Activated CD4-positive, alpha-beta memory T cell treated with anti-CD3 and anti-CD28 coated beads, Interleukin-2, amount 10 ng/mL, durations not matched to agents 7 days and 5 days (primary cell): ENCODE measurements at places on chromosomes 12 and 14.

- DNase-seq: no peak
Measured at GRCh38 chr14:32453857-32454810, 125.0 kb downstream of the AKAP6 start.

- DNase-seq: no peak
Measured at GRCh38 chr12:68805592-68806120, 2.3 kb upstream of the MDM2 start.

- DNase-seq: no peak
Measured at GRCh38 chr12:22480016-22480415, 64.3 kb downstream of the C2CD5 start.

GRCh38 chr14:73168274-73168673, 32.0 kb downstream of the PSEN1 start:
- DNase-seq: no peak

- no peak for DNase-seq
Measured at GRCh38 chr12:108237272-108237671, 101.8 kb downstream of the CMKLR1 start.

DNA sequence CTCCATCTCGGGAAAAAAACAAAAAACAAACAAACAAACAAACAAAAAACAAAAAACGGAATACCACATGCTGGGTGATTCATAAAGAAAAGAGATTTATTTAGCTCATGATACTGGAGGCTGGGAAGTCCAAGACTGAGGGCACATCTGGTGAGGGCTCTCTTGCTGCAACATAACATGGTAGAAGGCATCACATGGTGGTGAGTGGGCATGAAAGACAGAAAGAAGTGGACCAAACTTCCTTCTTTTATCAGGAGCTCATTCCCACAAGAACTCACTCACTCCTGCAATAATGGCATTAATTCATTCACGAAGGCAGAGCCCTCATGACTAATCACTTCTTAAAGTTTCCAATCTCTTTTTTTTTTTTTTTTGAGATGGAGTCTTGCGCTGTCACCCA, 8.0 kb upstream of the LGMN start:
- DNase-seq: no peak

GRCh38 chr14:94021001-94021400, 5.1 kb upstream of the OTUB2 start:
- no peak for DNase-seq

DNA sequence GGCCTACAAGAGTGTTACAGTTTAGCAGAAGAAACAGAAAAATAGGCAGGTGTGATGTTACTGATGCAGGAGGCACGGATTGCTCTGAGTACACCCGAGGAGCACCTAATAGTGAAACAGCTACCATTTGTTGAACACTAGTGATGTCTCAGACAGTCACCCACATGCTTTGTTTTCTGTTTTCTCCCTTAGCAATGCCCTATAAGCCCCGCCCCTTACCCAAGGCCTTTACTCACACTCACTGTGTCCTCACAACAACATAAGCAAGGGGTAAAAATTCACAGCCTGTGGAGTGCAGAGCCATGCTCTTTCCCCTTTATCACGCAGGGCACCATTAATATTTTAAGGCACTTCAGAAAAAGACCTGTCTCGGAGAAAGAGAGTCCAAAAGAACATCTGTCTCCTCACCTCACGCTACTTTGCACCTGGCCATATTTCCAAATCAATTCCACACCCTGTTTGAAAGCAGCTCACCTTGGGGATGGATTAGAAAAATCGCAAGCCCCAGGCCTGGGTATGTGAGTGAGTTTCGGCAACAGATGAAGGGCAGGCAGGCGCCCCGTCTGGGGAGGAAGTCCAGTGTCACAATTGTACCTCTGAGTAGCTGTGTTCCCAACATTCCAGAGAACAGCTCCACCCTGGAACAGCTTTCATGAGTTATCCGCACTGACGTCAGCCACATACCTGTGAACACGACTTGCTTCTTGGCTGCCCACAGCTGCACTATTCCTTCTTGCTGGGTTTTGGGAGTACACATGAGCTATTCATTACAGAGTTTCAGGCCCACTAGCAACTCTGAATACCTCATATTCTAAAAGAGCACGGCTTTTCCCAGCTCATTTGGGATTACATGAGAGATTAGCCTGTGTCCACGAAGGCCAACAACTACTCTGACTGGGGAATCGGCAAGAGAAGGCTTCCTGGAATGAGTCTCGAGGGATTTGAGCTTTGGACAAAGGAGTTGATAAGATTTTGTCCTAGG, 26.0 kb downstream of the MAPK1IP1L start:
- DNase-seq: peak; percentile 27

- no peak for DNase-seq
Measured at GRCh38 chr14:104878582-104878981, 13.5 kb downstream of the CEP170B start.

DNA sequence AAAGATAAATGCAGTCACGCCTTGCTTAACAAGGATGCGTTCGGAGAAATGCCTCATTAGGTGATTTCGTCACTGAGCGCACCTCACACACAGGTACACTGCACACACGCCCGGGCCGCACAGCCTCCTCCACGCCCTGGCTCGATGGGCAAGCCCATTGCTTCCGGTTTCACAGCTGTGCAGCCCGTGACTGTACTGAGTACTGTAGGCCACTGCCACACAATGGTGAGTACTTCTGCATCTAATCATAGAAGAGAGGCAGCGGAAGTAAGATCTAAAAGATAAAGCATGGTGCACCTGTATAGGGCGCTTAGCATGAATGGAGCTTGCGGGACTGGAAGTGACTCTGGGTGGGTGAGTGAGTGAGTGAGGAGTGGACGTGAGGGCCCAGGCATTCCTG, 4.3 kb downstream of the RIMBP2 start:
- DNase-seq: no peak

DNA sequence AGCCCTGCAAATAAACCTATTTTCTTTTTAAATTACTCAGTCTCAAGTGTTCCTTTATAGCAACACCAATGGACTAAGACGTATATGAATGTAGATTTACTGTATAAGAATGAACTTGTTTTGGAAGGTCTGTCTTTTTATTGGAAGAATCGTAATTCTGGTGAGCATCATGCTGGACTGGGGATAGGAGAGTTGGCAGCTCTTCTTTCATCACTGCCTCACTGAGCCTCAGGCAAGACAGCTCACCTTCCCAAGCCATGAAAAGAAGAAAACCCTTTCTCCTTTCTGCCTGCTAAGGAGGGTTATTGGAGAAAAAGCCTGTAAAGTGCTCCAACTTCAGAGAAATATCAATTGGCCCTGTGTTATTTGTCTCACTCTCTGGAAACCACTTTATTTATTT, 9.1 kb upstream of the RNF34 start:
- DNase-seq: no peak

- DNase-seq: no peak
Measured at GRCh38 chr12:29971446-29971845, 187.7 kb upstream of the TMTC1 start.

GRCh38 chr12:97148941-97149559, 242.0 kb downstream of the NEDD1 start:
- DNase-seq: peak; percentile 61

DNA sequence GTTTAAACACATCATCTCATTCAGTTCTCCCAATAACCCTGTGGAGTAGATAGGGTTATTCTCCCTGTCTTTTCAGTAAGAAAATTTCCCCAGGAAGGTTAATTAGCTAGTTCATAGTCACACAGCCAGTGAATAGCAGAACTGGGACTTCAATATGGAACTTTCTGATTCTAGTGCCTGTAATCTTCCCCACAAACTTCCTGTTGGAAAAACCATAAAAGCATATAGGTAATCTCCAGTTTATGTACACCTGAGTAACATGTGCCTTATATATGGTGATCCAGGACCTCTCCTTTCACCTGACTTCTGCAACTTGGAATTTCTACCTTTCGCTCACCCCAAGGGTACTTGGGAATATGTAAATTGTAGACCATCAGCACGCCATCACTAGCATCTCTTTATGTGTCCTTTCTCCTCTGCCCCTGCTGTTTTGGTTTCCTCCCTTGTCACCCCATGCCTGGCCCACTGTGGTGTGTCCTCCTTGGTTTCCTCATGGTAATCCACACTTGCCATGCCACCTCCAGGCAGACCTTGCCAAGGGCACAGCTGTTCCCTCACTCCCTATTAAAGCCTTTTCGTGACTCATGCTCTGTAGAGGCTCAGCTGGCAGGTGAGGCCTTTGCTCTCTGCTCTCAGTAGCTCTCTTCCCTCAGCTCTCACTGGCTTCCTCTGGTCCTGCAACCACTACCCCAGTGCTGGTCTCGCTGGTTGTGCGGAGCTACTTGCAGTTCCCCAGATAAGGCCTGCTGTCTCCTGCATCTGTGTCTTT, 16.7 kb downstream of the TBC1D30 start:
- no peak for DNase-seq

GRCh38 chr12:32390572-32391219, 8.7 kb upstream of the FGD4 start:
- DNase-seq: peak; percentile 31

DNA sequence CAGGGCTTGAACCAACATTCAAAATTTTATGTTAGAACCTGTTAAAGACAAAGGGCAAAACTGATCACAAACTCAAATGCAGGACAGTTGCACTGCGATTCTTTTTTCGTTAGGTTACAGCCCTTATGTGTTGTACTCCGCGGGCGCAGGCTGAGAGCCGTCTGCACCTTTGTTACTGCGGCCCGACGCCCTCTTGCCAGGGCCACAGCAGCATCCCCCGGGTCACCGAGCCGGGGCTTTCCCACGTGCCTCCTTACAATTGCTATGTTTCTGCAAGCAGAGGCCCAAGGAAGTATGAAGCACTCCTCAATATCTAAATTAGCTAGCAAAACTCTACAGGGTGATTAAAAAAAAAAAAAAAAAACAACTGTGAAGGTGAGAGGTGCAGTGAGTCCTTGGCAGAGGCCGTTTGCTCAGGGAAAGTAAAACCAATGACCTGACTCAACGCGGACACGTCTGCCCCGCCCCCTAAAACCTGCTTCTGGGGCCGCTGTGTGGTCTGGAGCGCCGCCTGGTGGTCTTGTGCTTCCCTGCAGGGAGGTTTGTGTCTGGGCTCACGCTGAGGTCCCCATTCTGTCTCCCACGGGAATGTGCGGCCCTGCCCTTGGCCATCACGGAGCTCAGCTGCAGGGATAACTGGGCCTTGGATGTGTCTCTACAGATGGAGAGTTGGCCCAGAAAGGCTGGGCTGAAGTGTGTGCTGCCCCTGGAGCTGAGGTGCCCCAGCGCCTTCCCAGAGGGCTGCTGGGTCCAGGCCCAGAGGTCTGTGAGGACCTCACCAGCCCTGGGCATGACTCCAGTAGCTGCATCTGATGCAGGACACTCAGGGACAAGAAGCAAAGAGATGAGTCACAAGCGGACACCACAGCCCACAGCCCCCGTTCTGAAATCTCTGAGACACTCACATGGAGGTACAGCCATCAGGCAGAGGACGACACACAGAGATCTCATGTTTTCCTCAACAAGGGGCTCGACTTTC, 418.5 kb downstream of the TMEM121 start:
- DNase-seq: peak; percentile 81

DNA sequence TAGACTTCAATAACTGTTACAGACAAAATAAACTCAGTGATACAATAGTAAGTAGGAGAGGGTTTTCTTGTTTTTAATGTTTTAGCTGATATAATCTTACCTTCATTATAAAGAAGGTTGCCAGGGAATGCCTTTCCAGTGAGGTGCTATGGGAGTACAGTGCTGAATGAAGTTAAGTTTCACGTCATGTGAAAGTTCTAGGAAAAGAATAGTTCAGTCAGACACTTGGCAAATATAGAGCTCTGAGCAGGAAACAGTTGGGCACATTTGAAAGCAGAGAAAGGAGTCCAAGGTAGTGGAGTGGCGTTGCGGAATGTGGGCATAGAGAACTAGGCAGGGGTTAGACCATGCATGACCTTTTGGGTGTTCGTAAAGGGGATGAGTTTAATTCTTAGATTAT, 88.6 kb upstream of the DCN start:
- DNase-seq: no peak

DNA sequence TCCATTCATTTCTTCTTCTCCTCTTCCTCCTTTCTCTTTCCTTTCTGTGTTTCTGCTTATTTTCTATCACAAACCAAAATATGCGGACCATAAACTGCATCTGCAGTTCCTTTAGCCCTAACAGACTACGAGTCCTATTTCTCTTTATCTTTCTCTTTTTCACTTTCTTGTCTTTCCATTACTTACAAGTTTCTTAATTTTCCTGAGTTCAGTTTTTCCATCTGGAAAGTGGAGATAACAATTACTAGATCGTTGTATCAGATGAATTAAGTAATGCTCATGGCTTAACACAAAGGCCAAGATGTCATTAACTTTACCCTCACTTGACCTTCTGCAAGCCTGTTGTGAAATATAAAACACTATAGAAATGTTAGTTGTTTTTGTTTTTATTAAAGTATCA, 983 bp upstream of the COPS7A start:
- DNase-seq: no peak

- DNase-seq: no peak
Measured at GRCh38 chr12:105775343-105775742, 363.4 kb downstream of the NUAK1 start.

DNA sequence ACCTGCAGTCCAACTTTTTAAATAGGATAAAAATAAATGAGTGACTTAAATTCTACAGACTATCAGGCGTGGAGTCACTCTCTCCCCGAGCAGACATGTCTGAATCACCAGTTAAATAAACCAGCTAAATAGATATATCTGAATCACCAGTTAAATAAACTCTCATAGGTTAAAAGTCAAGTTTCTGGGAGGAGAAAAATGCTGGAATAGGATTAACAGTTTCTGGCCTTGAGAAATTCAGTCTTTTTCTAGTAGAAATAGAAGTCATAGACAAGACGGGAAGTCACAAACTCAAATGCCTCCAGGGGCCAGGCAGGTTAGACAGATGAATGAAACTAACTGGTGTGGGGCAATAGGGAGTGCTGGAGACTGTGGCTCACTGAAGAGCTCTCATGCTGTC, 258.6 kb upstream of the TMEM132C start:
- DNase-seq: no peak

DNA sequence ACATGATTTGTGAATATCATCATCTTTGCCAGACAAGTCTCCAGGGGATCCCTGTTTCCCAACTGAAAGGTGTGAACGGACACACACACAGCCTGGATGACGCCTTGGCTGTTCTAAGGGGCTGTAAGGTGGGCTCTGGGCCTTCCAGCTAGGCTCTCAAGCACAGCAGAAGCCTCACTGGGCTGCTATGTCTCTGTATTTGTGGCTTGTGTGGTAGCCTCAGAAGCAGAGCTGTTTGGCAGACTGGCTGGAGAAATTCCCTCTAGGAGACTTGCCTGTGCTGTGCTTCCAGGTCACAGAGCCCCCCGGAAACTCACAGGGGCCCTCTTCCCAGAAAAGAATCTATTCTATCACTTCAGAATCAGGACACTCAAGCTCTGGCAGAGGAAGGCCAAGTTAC, 21.4 kb downstream of the OTUB2 start:
- DNase-seq: peak; percentile 9

DNA sequence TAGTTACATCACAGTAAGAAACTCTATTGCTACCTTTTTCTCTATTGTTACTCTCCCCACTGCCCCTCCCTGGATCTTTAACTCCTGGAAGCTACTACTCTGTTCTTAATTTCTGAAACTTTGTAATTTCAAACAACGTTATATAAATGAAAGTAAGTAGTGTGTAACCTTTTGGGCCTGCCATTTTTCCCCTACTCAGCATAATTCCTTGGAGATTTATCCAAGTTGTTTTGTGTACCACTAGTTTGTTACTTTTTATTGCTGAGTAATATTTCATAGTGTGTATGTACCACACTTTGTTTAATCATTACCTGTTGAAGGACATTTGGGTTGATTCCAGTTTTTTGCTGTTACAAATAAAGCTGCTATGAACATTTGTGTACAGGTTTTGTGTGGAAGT, 37.9 kb downstream of the ASCL1 start:
- DNase-seq: no peak

GRCh38 chr14:64507376-64508156, 3.0 kb downstream of the ZBTB1 start:
- peak; percentile 31 for DNase-seq

- no peak for DNase-seq
Measured at GRCh38 chr14:89775946-89776345, 178.6 kb downstream of the EFCAB11 start.
